Right cardiac atrium (tissue), 5 donors: ENCODE measurements at places on chromosomes 3 and 15. TPM values are rescaled to one million over a fixed set of nuclear protein-coding genes. Genes with fewer than 3 reads are reported as not detected.

Gene FGF12
- 334 TPM for total RNA-seq

DNA sequence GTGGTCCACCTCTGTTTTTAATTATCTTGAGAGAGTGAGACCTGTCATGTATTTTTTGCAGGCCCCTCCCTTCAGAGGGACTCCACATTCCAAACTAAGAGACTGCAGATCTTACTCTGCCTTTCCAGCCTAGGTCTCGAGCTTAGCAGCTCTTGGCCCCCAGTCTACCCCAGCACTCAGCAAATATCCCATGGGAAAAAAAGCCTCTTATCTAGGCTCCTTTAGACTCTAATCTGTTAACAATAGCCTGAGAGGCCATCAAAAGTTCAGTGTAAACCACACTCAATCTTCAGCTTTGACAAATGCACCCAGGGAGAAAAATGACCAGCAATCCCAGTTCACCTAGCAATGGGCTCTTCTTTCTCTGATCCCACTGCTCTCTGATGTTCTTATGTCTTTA, 8.6 kb upstream of the BLM start:
- DNase-seq, result no peak

GRCh38 chr15:74835312-74835823, 7.6 kb downstream of the ULK3 start:
- DNase-seq, result no peak

Gene DPPA2
- not detected for total RNA-seq

- DNase-seq, result no peak
Observed at GRCh38 chr3:169389211-169389924, 274.1 kb downstream of the MECOM start.

Gene BUB1B
- not detected for total RNA-seq

Gene CD86
- 3.1 TPM for total RNA-seq

Gene FETUB
- not detected for total RNA-seq
